ENCODE measurements at places on chromosomes 16 and 17.

- no peak for DNase-seq
These were observed 17.1 kb upstream of the C17orf58 start for GRCh38 chr17:68013385-68013784.

GRCh38 chr17:37772982-37773381 is 28.1 kb upstream of the HNF1B start:
- no peak for DNase-seq

- DNase-seq: no peak
These were observed 391.2 kb downstream of the MAF start for GRCh38 chr16:79209308-79209707.

- no peak for DNase-seq
These were observed 63.4 kb downstream of the XYLT1 start for GRCh38 chr16:17407321-17407720.

DNA sequence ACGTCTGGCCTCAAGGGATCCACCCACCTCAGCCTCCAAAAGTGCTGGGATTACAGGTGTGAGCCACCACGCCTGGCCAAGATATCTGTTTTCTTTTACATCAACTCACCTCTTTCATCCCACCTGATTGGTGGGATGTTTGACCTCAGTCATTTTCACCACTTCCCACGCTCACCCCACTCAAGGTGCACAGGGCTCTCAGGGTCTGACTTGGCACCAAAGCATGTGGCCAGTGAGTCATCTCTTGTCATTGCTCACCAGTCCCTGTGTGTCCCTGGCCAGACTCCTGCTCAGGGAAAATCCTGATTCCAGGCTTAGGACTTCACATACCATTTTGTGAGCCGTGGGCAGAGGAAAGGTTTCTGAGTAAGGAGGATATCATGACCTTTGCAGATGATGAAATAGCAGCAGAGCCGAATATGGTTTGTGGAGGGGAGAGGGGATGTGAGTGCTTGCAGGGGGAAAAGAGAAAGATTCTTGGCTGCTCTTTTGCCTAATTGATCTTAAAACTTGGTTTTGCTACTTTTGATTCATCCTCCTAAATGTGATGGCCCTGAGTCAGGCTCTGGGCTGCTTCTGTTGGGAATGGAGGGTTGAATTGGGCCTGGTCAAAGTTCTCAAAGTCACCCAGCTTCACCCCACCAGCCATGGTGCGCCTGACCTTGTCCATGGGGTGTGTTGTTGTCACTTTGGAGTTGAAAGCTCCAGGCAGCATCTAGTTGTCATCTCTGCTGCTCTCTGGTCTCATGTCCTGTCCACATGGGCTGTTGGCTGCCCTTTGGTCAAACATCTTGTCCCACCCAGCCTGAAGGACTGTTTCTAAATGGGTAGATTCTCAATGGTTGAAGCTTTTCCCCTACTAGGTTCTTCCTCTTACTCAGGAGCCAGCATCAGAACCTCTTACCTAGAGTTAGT is 6.0 kb upstream of the KCNH6 start:
- DNase-seq: no peak

GRCh38 chr16:28040039-28040438 is 23.5 kb downstream of the GSG1L start:
- no peak for DNase-seq

DNA sequence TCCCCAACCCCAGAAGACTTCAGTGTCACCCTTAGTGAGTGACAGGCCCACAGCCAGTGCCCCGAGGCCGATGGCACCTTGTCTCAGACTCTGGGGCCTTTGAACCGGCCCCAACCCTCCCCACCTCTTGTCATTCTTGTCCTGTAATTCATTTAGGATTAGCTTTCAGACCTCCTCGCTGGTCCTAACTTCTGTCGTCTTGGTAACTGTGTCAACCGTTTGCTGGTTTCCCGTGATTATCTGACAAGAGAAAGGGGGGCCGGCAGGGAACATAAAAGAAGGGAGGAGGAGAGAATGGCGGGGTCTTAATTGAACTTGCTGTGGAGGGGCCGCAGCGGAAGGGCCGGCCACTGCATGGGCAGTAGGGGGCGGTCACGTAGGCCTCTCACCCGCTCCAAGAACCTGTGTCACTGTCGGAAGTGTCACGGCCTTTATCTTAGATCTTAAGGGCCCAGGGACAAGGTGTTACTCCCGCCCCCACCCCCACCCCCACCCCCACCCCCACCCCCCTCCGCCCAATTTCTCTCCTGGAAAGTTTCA is 46.5 kb upstream of the GSE1 start:
- no peak for DNase-seq

DNA sequence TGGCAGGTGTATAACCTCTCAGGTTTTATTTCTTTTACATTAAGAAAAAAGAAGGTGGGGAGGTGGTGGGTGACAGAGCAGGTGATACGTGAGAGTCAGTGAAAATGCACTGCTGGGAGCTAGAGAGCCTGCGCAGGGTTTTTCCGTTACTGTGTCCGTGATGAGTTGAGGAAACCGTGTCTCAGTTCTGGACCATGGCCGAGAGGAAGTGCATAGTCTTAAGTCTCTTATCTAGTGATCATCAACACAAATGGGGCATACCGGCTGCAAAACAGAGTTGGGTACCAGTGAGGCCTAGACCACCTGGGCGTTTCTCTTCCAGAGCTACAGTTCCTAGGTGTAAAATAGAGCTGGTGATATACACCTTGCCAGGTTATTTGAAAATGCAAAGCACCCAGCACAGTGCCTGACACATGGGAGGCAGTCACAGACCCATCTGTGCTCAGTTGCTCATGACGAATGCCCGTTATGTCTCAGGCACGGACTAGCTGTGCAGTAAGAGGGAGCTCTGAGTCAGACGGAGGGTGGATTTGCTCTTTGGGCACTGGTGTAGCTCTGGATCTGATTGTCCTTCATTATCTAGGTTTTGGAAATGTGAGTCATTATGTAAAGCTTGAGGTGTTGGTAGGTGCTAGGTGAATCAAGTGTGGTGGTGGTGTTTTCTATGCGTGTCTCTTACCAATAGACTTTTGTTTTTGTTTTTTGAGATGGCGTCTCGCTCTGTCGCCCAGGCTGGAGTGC is 60.9 kb downstream of the RPTOR start:
- no peak for DNase-seq

DNA sequence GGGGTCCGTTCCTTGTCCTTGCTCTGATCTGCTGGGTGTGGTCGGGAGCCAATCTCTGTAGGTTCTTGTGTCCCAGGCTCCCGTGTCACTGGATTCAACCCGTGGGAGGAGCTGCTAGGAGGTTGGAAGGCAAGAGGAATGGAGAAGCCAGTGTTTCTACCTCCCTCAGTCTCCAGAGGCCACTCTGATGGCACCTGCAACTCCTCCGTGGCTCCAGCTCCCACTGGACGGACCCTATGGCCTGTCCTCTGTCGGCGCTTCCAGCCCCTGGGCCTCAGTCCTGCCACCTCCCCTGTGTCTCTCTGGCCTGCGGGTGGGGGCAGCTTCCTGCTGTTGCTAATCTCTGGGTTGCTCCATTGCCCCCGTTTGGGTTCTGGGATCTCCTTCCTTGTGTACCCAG is 71.1 kb downstream of the CMIP start:
- DNase-seq: no peak

- DNase-seq: no peak
These were observed 43.4 kb downstream of the MFSD11 start for GRCh38 chr17:76781056-76781982.

DNA sequence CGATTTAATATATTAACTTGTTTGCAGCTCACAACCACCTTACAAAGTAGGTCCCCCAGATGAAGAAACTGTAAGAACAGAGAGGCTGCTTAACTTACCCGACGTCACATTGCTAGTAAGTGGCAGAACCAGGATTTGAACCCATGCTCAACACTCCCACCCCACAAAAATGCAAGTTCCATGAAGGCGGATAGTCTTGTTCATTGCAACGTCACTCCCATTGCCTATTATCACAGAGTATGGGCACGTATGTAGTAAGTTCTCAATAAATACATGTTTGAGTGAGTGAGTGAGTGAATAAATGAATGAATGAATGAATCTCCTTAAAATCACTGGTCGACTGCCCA is 1.1 kb downstream of the USP31 start:
- no peak for DNase-seq

DNA sequence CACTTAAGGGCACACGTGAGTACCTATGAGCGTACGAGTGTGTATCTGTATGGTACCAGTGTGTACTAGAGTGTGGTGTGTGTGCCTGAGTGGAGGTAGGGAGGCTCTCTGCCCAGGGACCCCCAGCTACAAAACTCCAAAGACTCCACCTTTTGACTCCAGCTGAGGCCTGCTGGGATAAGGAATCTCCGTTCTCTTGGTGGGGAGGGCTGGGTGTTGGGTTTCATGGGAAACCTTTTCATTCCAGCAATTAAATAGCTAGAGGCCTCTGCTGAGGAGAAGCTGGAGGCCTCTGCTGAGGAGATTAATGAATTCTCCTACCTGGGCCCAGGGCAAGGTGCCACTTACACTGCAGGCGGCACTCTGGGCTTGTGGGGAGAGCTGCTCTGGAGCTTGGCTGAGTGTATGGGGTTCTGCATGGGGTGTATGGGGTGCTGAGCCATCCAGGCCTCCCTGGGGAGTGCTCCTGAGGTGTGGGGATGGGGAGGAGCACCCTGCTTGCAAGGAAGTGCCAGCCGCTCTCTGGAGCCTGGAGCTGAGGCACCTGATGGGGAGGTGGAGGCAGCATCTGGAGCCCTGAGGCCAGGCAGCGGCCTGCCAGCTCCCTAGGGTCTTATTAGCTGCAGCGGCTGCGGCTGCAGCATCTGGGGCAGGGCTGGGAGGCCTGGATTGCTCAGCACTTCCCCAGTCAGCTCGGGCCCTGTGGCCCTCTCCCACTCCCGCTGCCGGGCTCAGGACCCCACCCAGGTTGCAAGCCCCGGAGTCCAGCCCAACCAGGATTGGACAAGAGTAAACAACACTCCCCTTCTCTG is 4.6 kb downstream of the ANKRD13B start:
- DNase-seq: peak; percentile 13

GRCh38 chr16:84461413-84462295 is 42.8 kb downstream of the MEAK7 start:
- DNase-seq: no peak

DNA sequence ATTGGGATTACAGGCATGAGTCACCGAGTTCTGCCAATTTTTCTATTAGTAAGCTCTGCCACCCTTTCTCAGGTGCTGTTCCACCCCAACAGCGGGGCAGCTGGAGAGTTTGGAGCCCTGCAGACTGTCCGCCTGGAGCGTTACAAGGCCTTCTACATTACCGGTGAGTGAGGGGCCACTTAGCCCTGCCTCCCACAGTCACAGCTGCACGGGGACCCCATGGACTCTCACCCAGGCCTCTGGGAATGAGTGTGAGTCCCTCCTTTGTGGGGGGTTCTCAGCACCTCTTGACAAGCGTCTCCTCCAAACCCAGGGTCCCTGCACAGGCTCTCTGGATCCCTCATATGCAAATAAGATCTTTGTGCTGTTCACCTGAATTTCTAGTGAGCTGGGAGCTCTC is 56.0 kb downstream of the WIPI1 start:
- no peak for DNase-seq

GRCh38 chr17:72434991-72435618 is 314.3 kb downstream of the SOX9 start:
- DNase-seq: no peak

- no peak for DNase-seq
These were observed 46.6 kb upstream of the TANC2 start for GRCh38 chr17:62919388-62919787.

GRCh38 chr17:76272541-76273444 is 7.6 kb downstream of the UBALD2 start:
- DNase-seq: no peak

DNA sequence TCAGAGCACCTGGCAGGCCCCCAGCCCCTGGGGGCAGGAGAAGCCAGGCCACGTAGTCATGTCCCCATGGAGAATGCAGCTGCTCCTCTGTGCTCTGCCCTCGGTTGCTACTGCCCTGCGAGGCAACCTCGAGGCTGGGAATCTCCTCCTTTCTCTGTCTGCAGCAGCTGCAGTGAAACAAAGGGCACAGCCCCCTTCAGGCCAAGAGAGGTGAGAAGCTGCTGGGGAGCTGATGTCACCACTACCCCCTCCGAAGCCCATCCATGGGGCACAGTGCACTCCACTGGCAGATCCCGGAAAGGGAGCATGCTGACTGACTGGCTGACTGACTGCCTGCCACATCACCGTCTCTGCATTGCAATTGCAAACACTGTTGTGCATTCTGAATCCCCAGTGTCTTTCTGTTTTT is 103.7 kb downstream of the GRIN2A start:
- peak; percentile 16 for DNase-seq

DNA sequence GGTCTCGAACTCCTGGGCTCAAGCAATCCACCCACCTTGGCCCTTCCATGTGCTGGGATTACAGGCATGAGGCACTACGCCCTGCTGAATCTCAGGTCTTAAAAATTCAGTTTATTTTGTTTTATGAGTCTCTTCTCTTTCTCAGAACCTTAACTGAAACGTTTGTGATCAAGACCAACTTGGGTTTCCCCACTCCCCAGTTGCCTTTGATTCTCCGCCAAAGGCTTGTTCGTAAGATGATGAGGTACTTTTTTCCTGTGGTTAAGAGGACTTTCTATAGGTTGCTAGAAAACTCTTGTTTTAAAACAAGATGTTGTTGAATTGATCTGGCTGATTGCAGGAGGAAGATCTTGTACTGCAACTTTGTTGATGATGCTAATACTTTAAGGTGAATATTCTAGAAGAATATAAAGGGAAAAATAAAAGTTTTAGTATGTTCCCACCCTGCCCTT is 11.7 kb downstream of the ABCC1 start:
- no peak for DNase-seq

GRCh38 chr17:60908324-60908723 is 230.7 kb downstream of the BCAS3 start:
- no peak for DNase-seq

GRCh38 chr16:66913711-66914110 is 5.0 kb downstream of the CDH16 start:
- no peak for DNase-seq

DNA sequence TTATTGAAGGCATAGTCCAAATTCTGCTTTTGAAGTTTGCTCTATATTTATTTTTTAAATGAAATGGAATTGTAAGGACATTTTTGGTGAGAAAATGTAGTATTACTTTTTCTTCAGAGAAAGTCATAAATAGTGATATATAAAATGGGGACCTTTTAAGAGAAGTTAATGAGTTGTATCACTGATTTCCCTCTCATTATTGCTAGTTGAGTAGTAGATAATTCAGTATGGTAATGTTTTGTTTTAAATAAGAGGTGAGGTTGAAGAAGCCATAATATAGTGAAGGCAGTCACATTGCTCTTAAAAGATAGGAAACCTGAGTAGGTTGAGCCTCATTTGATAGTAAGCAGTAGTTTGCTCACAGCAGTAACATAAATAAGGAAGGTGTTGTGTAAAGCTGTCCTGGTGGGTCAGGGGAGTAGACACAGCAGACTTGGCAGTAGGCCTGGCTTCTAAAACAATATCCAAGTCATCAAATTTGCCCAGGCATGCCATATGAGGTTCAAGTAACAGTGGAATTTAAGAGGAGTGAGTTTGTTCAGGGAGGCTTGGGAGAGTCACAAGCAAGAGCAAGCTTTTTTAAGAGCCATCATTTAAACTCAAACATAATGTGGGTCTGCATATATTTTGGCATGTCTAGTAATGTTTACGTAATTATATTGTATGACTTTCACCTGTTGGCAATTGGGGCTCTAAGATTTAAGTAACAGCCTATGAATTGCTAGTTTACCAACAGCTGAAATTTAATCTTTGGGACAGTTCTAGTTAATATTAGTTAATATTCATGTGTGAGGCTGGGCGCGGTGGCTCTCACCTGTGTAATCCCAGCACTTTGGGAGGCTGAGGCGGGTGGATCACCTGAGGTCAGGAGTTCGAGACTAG is 6.5 kb downstream of the NFATC3 start:
- DNase-seq: no peak
